Stimulated activated naive CD4-positive, alpha-beta T cell treated with Interleukin-2 at 50 U/mL for 16 hours (primary cell): ENCODE measurements at places on chromosomes 4 and X.

DNA sequence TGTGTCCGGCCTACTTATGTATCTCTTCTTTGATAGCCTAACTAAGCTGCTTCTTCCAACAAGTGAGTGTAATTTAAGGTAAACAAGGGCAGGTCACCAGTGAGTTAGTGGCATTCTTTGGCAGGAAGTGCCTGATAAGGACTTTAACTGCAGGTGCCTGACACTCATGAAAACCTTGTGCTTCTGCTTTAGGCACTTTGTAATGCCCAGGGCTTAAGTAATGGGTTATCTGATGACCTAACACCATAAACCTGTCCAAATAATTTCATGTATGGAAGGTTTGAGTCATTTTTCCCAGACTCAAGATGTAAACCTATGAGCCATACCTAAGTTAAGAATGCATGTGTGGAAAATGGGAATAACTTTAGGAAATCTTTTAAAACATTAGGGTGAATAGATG, 43.0 kb downstream of the BCOR start:
- DNase-seq: no peak

GRCh38 chr4:112673686-112674085, 36.7 kb downstream of the LARP7 start:
- DNase-seq: no peak

GRCh38 chrX:47200385-47201150, 6.9 kb downstream of the UBA1 start:
- no peak for DNase-seq

DNA sequence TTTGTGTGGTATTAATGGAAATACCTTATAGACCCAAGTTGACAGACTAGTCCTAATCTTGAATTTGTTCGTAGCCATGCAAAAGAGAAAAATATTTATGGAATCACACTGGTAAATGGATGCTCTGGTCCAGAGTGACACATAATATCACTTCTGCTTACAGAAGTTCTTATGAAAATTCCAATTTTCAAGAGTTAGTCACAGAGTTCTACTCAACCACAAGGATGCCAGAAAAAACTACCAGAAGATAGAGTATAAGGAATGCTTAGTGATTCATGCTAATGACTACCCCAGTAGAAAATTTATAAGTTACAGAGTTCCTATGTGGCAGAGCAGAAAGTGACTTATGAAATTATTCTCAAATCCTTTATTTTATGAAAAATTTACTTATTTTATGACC, 1384.8 kb downstream of the FAM133A start:
- no peak for DNase-seq

- DNase-seq: no peak
These were observed 216.4 kb downstream of the PALLD start for GRCh38 chr4:168713253-168713652.
